ENCODE measurements at places on chromosomes 2 and 18.

DNA sequence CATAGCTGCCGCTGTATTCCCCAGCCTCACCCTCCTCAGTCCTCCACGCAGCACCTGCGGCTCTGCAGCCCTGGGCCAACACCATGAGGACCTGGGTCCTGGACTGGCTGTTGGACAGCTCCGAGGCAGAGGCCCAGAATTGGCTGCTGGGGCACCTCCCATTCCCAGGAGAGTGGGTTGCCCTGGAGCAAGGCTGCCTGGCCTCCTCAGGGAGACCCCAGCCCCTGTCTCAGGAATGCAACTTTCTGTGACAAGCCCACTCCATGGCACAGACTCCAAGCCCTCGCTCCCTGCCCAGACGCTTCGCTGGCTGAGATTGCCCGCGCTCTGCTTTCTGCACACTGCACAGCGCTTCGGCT, 33.0 kb downstream of the CYP26B1 start:
- no peak for DNase-seq

- no peak for DNase-seq
Measured at GRCh38 chr2:91748902-91749301, 3057.4 kb downstream of the RPIA start.

- DNase-seq, result no peak
Measured at GRCh38 chr2:157473581-157473980, 29.7 kb upstream of the CYTIP start.

DNA sequence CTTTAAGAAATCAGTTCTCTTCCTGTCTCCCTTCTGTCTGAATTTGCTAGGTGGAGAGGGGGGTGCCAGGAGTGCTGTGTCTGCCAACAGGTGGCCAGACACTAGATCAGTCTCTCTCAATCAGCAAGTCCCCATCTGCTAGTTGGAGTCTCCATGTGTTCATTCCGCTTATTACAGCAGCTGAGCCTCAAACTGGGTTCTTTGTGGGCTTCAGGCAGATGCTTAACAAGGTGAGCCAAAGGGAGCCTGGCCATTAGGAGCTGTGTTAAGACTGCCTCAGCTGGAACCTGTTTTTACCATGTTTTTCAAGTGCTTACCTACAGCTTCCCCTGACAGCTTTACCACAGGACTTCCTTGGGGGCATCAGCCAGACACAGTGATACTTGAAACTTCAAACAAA, 401.9 kb downstream of the LRP1B start:
- DNase-seq, result no peak

DNA sequence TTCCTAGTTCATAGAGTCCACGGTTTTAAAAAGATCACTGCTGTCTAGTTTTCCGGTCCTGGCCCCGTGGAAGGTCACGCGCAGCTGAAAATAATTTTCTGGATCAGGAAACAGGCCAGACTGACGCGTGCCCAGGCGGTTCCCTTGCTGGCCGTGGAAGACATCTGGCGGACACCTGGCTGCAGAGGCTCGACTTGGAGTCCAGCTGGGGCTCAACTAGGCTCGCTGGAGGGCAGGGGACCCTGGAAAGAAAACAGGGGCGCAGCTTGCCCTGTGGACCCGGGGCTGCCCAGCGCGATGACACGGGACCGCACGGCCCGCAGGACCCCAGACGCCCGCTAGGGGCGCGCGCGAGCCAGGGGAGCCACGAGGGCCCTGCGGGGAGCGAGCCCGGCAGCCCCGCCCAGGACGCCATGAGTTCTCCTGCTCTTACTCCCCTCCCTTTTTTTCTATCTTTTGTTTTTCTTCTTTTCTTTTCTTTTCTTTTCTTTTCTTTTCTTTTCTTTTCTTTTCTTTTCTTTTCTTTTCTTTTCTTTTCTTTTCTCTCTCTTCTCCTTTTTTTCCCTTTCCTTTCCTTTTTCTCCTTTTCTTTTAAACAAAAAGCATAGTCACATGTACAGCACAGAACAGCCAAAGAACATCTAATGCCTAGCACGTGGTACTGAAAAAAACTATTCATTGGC, 43.2 kb upstream of the UBE2F start:
- peak; percentile 53 for DNase-seq

GRCh38 chr2:44642123-44642857, 280.5 kb downstream of the CAMKMT start:
- no peak for DNase-seq

DNA sequence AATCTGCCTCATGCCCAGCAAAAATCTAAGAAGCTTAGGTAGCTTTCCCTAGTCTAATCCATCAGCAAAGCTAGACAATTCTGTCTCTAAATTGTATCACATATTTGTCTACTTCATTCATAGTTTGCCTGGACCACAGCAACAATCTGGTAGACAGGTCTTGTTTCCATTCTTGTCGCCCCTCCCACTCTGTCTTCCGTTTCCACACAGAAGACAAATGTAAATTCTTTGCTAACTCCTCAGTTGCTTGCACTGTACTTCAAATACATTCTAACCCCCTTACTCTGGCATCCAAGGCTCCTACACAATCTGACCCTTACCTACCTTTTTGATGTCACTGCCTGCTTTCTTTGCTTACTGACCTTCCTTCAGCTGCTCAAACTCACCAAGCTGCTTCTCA, 40.1 kb downstream of the THUMPD2 start:
- no peak for DNase-seq

GRCh38 chr2:147171941-147172340, 672.9 kb upstream of the ACVR2A start:
- DNase-seq, result no peak

DNA sequence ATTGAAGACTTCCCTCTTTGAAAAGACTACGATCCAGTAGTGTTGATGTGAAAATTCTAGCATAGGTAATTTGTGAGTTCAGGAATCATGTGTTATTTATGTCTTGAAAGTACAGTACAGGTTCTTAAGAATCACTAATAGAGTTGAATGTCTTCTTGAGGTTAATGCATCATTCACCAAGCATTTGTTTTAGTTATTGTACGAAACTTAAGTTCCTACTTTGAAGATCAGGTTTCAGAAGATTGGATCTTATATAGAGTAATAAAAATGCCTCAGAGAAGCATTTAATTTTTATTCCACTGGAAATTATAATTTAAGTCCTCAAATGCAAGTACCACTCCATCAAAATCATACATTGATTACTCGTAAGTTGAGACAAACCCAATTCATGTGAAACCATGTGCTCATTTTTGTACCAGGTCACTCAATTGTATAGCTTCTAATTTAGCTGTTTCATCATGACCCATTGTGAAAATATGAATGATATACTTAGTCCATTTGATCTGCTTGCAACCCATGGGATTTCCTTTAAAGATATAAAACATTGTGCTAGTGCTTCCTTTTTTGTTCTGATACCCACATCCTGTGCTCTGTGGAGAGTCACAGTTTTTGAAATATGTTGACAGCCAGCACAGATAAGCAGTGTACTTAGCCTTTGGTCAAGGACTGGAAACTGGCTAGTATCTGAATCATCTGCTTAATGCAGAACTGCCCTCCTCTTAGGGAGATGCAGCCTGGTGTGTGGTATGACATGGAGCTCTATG, 22.5 kb upstream of the RAB27B start:
- no peak for DNase-seq

DNA sequence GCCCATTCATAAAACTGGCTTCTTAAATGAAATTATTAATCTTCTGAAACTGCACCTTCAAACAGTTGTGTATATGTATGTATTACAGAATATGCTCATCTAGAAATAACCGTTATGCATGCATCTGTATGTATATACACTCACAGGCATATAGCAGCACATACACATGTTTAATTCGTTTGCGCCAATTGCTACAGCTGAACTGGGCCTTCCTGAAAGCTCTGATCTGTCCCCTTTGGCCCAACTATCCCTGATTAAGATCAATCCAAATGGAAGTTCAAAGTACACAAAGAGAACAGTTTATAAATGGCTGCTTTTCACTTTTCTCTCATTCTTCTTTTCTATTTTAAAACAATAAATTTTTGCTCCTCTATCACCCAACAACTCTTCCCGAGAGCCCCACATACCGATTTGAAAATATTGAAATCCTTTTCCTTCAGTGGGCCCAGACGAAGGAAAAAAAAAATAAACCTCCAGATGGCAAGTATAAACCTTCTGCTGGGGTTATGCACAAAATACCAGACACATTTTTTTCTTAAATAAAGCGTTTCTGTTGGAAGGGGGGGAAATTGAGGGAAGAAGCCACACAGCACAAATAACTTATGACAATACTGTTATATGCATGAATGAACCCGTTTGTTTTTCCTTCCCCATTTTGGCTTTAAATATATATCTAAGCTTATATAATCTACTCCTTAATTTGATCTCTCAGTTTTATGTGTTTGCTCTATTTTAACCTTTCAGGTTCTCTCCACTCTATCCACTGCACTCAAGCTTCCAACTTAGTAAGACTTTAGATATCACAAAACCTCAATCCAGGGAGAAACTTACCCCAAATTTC, 267.3 kb downstream of the TCF4 start:
- DNase-seq, result no peak

GRCh38 chr2:235085476-235085875, 133.7 kb downstream of the SH3BP4 start:
- no peak for DNase-seq

DNA sequence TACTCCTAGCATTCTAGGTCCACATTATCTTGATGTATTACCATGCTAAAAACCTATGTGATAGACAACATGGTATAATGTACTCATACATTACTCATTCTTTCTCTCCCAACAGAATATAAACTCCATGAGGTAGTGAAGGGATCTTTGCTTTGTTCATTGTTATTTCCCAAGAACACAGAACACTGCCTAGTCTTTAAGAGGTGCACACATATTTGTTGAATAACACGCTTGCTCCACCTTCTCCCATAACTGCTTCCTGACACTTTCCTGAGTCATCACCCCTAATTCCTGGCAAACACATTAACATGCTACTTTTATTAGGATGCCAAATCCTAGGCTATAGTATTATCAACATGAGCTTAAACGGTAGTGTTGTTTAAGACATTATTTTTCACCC, 41.3 kb downstream of the REV1 start:
- no peak for DNase-seq

DNA sequence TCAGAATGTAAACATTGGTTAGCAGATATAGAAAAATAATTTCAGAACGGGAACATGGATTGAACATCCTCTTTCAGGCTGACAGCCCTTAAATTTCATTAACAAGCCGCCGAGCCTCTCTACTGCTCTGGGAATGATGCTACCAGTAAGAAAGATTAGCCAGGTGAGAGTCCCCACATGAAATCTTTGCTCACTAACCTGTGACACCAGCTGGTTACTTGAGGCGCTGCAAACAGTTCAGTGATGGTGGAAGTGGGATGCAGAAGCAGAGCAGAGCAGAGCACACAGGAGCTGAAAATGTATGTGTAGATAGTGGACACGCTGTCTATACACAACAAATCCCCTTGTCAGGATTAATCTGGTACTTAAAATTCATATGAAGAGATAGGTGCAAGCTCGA, 721.1 kb downstream of the DPP10 start:
- DNase-seq, result no peak

DNA sequence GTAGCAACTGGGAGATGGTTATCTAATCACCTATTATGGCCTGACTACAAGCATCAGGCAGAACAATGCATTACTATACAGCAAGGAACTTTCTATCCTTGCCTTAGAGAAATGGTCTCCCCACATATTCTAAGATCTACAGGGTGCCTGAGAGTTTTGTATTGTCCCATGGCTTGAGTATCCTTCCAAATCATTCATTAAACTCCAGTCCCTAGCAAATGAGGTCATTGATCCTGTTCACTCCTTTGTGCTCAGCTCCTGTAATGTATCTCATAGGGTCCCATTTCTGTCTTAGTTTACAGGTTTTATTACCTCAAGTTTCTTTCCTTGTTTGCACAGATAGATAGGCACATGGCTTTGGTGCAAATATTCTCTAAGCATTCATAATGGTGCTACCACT, 9.0 kb downstream of the HNMT start:
- DNase-seq, result no peak

All from stimulated activated CD4-positive, alpha-beta T cell treated with anti-CD3 and anti-CD28 coated beads, Interleukin-1b, Interleukin-23, amount 100 ng/mL, for 1 hour (primary cell).